ENCODE measurements at places on chromosomes 5 and 9.

- no peak for DNase-seq
Observed at GRCh38 chr5:119389288-119390030, 33.6 kb downstream of the TNFAIP8 start.

DNA sequence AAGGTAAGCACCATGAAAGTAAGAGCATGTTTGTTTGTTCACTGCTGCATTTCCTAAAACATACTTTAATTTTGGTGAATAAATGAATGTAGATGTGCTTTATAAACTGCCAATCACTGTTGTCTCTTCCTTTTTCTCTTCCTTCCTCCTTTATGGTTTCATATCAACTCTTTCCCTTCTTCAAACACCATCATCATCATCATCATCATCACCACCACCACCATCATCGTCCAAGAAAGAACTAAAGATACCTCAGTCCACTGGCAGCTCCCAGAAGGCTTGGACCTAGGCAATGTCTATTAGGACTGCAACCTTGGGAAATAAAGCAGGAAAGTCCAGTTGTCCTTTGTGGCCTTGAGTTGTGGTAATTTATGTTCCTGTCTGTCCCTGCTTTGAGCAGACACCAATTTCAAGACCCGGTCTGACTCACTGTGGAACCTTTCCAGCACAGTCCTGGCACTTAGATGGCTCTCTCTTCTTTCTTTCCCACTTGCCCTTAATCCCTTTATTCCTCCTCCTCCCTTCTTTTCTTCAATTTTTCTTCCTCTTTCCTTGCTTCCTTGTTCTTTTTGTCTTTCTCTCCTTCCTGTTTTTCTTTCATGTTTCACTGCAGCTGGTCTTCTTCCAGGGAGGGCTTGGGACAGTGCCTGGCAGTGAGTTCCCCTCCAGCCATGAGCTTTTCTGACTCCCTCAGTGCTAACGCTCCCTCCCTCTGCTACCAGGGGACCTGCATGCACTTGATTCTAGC, 99.3 kb downstream of the ANGPTL2 start:
- DNase-seq, result no peak

- no peak for DNase-seq
Observed at GRCh38 chr9:81787747-81788632, 98.6 kb upstream of the TLE1 start.

DNA sequence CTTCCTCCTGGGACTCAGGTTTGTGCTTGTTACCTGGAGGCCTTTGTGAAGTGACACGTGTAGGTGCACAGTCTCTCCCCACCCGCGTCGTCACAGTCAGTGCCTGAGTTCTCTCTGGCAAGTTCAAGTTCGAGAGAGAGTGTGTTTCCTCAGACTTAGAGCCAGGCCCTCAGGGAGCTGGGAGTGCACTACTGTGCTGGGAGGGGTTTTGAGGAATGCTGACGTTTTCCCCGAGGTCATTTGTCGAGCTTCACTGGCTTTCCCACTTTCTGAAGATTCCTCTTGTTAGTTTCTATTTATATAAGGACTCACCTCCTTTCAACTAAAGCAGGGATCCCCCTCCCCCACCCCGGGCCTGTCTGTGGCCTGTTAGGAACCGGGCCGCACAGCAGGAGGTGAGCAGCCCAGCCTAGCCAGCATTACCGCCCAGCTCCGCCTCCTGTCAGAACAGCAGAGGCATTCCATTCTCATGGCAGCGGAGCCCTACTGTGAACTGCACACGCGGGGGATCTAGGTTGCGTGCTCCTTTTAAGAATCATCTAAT, 209.2 kb downstream of the DIRAS2 start:
- DNase-seq, result no peak

DNA sequence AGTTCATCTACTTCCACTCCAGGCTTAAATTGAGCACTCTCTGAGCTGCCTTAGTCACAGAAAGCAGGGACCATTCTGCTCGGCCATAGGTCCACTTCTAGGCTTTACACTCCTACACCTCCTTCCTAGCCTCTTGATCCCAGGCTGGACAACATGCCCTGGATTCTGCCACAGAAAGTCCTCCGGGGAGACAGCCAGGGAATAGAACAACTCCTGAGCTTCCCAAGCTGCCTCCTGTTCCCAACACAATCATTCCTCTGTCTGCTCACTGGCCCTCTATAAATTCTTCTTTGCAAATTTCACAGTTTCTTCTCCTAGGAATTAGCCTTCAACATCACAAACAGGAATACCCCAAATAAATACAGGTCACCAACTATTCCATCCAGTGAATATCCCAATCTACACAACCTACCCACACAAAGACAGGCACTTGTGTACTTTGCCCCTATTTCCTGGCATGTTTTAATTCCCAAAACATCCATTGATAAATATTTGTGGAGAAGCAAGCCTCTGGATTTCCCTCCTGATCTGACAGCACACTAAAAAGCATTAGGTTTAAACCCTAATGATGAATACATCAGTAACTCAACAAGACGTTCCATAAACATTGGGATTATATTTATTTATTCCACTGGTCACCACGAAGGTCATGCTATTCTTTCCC, 125.5 kb downstream of the ENC1 start:
- DNase-seq, result no peak

DNA sequence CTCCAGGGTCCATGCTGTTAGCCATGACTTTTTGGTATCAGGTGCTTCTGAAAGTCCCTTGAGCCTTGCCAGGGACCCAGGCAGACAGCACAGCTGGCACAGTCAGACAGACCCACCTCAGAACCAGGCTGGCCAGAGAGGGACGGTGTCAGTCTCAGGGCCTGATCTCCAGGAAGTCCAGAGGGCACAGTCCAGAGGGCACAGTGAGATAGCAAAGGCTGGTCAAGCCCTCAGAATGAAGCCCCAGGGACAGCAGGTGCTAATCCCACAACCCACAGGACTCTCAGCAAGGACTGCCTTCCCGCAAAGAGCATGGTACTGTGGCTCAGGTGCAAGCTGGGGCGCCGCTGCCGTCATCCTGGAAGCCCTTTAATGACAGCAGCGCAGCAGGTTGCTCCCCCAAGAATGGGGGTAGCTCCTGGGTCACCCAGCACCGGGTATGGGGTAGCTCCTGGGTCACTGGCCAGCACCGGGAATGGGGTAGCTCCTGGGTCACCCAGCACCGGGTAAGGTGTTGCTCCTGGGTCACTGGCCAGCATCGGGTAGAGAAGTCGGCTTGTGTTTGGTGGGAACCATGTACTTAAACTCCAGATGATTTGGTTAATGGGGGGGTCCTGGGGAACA, 105.6 kb upstream of the PHYKPL start:
- no peak for DNase-seq

DNA sequence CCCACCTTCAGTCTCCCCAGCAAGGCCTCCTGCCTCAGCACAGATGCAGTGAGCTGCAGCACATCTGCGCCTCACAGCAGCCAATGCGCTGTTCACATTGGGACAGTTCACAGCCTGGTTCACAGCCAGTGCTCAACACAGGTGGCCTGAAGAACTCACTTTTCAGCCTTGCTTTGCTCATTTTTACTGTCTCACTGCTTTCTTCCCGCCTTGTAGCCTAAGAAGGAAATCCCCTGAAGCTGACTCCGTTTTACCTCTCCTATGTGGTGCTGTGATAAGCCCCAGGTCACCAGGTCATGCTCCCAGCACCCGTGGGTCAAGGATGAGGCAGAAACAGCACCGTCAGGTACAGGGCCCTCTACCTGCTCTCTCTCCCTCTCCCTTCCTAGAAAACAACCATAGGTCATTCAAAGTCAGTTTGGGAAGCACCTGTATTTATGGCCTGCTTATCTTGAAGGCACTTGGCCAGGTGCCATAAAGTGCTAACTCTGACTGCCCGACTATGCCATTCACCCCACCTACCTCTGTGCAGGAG, 1.1 kb downstream of the GCNT4 start:
- DNase-seq, result no peak

GRCh38 chr9:84916769-84917168, 247.2 kb downstream of the NTRK2 start:
- no peak for DNase-seq

DNA sequence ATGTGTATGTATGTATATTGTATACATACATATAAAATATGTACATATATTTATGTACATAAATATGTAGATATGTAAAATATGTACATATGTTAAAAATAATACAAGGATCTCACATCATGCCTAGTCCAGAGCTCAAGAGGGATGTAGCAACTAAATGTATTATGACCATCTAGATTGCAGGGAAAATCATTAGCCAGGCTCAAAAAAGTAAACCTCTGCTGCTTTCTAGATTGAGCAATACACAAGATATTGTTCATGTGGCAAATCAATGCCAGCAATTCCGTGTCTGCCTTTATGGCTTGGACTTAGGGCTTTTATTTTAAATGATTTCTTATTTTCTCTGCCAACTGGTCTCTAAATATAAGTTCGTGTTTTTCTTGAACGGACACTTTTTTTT, 65.2 kb downstream of the RAI14 start:
- no peak for DNase-seq

GRCh38 chr5:168934169-168934568, 355.0 kb upstream of the PANK3 start:
- DNase-seq, result no peak

DNA sequence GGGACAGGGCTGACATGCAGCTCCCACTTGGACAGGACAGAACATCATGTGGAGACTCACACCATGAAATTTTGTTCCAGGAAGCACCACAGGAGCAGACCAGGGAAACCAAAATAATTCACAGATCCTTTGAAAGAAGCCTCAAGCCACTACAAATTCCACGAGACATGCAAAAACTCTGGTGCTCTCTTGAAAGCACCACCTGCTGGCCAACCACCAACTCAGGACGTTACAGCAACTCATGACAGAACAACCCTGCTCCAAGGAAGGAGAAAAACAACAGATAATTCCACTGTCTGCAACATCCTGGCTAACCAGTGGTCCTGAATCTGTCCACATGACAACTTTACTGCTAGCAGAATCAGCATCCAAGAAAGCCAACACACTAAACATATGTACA, 516.0 kb downstream of the SPATA31D1 start:
- DNase-seq, result no peak

- DNase-seq, result no peak
Observed at GRCh38 chr5:127010362-127010761, 20.0 kb downstream of the MARCHF3 start.

DNA sequence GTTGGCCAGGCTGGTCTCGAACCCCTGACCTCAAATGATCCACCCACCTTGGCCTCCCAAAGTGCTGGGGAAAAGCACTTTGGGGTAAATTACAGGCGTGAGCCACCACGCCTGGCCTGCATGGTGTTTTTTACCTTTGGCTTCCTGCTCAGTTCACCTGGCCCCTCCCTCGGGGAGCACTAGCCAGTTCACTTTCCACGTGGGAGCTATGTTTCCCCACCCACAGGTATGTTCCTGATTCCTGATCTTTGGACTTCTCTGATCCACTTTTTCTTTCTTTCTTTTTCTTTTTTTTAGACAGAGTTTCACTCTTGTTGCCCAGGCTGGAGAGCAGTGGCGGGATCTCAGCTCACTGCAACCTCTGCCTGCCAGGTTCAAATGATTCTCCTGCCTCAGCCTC, 15.8 kb downstream of the DAB2IP start:
- DNase-seq, result no peak

DNA sequence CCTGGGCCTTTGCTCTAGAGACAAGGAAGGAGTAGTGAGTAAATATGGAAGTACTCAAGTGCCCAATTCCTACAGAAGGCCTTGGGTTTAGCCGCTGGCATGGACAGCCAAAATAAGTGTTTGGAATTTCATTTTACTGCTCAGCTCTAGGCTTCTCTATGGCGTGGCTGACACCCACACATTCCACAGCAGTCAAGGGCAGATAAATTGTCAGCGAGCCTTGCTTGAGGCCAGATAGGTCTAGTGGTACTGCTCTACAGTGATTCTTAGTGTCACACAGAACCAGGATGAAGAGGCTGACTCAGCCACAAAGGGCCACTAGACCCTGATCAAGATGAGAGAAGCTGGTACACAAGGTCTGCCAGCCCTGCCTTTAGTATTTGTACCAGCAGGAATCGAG, 111.0 kb upstream of the NFIB start:
- no peak for DNase-seq

DNA sequence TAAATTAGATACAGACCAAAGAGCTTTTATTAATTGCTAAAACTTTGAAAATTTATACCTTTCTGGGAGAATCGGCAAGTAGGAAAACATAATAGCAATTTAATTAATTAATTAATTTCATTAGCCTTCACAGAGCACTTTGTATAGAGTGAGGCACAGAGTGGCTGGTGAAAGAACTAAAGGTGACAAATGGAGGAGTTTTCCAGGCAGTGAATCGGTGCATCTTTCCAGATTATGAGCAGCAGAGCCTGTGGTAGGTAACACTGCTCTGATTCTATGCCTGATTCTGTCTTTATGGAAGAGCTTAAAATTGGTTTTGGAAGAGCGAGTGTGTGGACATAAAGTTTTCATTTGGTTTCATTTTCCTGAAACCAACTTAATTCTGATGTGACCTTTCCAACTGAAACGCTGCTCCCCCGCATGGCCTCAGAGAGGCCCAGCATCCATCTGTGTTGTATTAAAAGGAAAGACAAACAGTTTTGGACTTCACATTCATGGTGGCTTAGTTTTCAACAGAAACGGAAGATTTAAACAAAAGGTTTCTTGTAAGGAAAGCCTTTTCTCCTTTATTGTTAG, 188.9 kb upstream of the RPS23 start:
- no peak for DNase-seq

GRCh38 chr5:170756691-170757090, 26.8 kb upstream of the GABRP start:
- no peak for DNase-seq

GRCh38 chr9:120284821-120285220, 295.1 kb downstream of the CDK5RAP2 start:
- DNase-seq, result no peak

GRCh38 chr5:61004448-61004847, 59.4 kb downstream of the NDUFAF2 start:
- DNase-seq, result no peak

DNA sequence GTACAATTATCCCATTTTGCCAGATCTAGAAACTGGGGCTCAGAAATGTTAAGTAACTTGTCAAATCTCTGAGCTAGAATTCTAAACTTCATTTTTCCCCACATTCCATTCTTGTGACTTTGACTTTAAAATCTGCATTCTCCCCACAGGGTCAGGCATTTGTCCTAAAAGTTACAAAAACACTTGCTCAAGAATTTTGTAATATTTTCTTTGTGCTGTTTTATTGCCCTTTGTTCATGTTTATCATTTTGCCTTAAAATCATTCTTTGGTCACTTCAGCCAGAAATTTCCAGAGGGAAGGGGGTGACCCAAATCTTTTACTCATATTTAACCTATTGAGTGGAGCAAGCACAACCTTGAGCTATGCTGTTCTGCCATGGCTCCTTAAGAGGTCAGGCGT, 120.1 kb upstream of the CCL21 start:
- no peak for DNase-seq

- DNase-seq, result no peak
Observed at GRCh38 chr9:19208653-19209052, 21.8 kb upstream of the DENND4C start.

- no peak for DNase-seq
Observed at GRCh38 chr5:78056053-78056452, 238.4 kb downstream of the AP3B1 start.

DNA sequence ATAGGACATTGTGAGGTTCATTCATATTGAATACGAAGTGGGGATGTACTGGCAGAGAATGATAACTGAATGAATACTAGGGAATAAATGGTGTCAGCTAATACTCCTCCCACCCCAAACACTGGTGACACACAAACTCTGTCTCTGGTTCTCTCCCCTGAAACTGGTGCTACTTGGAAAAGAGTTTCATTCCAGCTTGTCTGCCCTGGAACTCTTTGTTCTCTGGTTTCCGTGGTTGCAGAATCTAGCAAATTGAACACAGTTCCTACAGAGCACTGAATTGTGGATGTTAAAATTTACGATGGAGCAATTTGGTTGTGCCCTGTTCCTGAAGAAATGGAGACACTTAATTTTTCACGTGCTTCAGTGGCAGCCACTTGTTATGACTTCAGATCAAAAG, 181.7 kb downstream of the KCTD16 start:
- DNase-seq, result no peak

Measured in T-helper 2 cell (primary cell).